Activated CD8-positive, alpha-beta T cell treated with anti-CD3 and anti-CD28 coated beads for 36 hours (primary cell): ENCODE measurements at places on chromosomes 2 and 18.
A peak's percentile ranks its signal among the peaks of the same experiment; 100 is the strongest.

GRCh38 chr2:8452979-8453903 is 228.6 kb upstream of the ID2 start:
- DNase-seq = no peak

DNA sequence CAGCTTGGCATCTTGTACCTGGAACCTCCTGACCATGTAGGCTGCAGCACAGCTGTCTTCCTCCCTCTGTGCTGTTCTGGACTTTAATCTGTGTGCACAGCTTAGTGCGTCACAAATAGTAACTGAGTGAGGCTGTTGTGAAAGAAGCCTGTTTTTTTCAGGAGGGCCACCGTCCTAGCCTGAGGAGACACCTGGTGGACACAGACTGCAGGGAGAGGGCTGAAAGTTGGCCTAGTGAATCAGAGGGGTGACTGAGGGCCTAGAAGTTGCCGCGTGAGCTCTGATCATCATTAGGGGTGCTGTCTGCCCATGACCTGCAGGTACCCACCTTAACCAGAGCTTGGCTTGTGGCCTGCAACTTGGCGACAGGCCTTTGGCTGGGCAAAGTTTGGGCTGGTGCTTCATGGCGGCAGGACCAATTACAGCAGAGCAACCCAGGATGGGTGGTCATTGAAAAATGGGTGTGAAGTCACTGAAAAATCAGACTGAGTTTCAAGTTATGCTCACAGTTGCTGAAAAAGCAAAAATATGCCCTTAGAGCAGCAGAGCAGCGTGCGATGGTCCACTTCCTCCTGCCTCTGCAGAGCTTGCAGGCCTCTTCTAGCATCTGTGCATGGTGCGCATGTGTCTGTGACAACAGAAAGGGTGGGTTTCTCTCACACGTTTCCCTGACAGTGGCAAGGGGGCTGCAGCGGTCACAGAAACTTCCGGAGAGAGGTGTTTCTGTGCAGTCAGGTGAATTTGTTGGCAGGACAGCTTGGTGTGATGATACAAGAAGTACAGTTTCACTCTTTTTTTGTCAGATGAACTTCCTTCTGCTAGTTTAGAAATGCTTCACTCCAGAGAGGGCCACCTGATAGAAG is 9.6 kb downstream of the GDF7 start:
- no peak for DNase-seq

GRCh38 chr2:121605820-121606733 is 43.2 kb downstream of the CLASP1 start:
- DNase-seq = no peak

GRCh38 chr2:74567881-74568280 is 13.4 kb downstream of the DOK1 start:
- no peak for DNase-seq

GRCh38 chr2:4828682-4829374 is 863.4 kb upstream of the SOX11 start:
- DNase-seq = no peak

DNA sequence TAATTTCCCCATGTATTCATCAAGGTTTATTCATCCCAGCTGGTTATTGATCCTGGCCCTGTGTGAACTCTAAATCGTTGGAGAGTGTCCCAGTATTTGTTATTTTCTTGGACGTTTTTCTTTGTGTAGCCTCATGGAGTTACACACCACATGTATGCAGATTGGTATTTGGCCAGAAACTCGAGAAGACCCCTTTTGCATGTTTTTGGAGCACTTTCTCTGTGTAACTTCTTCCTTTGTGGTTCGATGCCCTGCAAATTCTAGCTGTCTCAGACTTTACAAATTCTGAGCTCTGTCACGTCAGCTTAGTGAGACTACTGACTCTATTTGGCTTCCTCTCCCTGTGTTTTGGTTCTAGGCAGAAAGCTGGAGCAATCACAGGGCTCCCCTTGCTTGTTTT is 198.7 kb downstream of the MCFD2 start:
- DNase-seq = no peak

DNA sequence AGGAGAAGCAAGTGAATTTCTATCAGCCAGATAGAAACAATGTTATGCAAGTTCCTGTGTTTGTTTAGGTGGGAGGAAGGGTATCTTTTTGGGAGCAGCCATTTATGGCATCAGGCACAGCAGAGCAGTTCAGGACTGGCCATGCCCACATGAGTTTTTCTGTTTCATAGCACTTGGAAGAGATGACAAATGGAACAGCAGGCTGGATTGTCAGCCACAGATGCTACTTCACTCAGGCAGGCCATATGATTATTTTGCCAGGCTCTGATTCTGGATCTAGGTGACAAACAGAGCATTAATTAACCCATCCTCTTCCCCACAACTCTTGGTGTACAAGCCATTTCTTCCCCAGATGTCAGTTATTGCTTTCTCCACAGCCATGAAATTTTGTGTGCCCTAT is 63.8 kb downstream of the GALNT13 start:
- no peak for DNase-seq

DNA sequence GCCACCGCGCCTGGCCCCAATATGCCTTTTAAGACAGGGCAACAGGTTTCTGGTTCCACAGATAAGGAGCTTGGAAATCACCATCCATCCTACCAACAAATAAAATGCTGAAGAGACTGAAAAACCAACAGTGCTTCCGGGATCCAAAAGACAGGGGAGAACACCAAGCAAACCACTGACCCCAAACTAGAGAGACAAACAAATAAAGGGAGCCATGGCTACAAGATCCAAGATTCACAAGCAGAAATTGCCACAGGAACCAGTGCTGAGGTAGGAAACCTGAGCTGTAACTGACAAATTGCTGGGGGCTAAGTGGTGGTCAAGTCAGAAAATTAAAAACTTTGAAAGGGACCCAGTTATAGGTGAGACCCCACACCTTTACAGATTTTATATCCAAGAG is 76.5 kb downstream of the ROCK2 start:
- no peak for DNase-seq

DNA sequence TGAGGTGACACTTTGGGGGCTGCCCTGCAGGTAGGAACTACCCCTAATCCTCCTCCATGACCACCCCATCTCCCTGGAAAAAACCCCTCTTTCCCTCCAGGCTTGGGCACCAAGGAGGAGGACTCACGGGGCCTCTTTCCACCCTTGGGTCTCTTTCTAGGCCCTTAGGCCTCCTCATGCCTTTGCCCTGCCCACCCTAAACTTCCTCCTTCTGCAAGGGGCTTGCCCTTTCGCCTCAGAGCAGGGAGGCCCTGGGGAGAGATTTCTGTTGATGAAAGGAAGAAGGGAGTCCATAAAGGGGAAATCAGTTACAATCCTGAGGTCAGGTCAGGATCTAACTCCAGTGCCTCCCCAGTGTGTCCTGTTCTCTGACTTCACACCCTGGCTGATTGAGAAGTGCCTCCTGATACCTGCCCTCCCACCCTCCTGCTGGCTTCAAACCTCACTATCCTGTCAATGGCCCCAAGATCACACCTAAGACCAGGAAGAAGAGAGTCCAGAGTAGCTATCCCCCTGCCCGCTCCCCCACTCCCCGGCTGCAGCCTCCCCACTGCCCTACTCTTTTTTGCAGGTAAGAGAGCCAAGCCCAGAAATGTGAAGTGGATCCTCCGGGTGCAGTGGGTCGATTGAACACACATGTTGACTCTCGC is 16.7 kb upstream of the TNS1 start:
- DNase-seq = no peak

GRCh38 chr18:60322591-60322990 is 50.0 kb downstream of the MC4R start:
- DNase-seq = no peak

- DNase-seq = no peak
Observed at GRCh38 chr2:234377761-234378391, 119.0 kb downstream of the ARL4C start.

DNA sequence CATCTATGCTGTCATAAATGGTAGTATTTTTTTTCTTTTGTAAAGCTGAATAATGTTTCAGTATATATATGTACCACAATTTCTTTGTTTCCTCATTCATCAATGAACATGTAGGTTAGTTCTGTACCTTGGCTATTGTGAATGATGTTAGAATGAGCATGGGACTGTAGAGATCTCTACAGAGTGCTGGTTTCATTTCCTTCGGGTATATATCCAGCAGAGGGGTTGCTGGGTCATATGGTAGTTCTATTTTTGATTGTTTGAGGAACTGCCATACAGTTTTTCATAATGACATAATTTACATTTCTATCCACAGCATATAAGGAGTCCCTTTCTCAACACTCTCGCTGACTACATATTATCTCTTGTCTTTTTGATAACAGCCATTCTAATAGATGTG is 243.5 kb downstream of the CDH7 start:
- DNase-seq = no peak

DNA sequence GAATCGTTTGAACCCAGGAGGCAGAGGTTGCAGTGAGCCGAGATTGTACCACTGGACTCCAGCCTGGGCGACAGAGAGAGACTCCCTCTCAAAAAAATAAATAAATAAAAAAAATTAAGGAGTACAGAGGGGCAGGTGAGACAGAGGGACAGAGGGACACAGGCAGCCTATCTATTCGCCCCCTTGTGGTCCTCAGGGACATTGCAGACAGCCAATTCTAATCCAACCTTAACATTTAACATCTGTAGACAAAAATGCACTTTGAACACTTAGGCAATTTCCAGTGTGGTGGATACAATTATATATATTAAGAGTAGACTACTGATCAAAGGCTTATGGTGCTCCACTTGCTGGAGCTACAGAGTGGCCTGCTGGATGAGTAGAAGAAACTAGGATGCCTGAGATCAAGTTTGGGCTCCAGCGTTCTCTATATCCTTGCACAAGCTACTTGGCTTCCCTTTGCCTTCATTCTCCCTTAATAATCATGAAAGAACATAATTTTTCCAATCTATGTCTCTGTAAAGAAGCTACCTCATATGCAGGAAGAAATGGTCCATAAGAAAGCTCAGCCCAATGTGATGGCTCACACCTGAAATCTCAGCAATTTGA is 8.2 kb upstream of the SMARCAL1 start:
- peak; percentile 65 for DNase-seq

GRCh38 chr2:79798776-79799175 is 285.9 kb downstream of the CTNNA2 start:
- no peak for DNase-seq

DNA sequence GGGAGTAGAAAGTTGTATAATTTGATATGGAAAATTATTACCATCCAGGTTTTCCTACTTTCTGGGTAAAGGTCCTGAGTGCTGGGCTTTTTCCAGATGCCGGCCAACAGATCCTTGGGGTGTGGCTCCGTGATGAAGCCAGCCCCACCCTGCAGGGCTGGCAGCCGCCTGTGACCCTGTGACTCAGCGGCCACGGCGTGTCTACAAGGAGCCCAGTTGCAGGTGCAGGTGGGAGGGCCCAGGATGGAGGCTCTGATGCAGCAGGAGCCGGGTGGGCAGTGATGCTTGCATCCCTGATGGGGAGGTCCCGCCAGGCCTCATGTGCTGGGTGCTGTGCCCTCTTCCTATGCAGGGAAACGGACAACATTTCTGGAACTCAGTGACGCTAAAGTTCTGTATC is 96.0 kb upstream of the ALKAL2 start:
- DNase-seq = no peak

GRCh38 chr2:7004636-7005035 is 87.4 kb downstream of the RNF144A start:
- DNase-seq = no peak

DNA sequence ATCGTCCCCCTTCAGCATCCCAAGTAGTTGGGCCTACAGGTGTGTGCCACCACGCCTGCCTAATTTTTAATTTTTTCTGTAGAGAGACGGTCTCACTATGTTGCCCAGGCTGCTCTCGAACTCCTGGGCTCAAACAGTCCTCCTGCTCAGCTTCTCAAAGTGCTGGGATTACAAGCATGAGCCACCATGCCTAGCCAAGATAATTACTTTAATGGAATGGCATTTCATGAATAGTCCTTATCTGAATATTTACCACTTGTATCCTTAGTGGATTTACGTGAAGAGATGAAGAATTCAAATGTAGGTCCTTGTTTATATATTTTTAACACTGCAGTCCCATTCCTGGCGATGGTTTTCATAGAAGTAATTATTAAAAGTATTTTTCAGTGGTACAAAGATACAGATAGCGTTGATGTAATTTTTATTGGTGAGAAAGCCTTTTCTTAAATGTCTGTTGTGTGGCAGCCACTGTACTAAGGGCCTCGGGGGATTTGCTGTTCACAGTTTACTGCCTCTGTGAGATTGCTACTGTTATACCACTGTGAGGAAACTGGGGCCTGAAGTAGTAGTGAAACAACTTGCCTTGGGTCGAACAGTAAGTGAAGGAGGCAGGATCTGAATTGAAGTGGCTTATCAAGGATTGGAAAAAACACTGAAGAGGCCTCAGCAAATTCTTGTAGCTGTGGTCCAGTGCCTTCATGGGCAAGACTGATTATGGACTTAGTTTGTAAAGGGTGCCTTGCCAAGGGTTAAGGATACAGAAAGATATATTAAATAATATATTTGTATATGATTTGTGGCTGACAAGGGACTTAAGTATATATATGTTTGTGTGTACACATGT is 151.2 kb downstream of the PRPF40A start:
- no peak for DNase-seq

GRCh38 chr2:56248965-56249742 is 65.4 kb downstream of the CCDC85A start:
- DNase-seq = no peak

DNA sequence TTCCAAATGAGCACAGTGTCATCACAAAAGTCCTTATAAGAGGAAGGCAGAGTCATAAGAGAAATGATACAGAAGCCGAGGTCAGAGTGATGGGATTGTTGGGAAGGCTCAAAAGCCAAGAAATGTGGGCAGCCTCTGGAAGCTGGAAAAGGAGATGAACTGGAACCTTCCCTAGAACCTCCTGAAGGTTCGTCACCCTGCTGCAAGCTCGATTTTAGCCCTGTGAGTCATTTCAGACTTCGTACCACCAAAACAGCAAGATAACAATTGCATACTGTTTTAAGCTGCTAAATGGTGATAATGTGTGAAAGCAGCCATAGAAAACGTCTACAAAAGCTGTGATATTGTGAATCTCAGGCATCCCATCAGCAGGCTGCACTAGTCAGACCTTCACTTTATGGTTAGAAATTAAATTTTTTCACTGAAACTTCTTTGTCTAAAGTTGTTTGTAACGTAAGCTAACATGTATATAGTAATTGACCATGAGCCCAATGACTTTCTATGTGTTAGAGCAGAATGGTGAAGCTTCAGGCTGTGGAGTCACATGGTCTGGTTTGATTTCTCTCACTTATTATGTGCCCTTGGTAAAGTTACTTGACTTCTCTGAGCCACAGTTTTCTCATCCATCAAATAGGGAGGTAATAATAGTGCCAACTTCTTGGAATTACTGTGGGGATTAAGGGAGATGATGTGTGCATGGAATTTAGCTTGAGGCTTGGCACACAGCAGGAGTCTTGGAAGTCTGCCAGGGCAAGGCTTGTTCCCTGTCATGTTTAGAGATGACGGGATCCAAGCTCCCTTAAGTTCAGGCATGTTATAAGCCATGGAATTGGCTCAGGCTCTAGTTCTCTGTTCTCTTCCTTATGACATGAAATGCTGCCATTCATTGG is 132.0 kb upstream of the CCDC195 start:
- DNase-seq = no peak
